ENCODE measurements at places on chromosomes 4 and X. TPM values are rescaled to one million over a fixed set of nuclear protein-coding genes. Genes with fewer than 3 reads are reported as not detected.
A peak's percentile ranks its signal among the peaks of the same experiment; 100 is the strongest.

DNA sequence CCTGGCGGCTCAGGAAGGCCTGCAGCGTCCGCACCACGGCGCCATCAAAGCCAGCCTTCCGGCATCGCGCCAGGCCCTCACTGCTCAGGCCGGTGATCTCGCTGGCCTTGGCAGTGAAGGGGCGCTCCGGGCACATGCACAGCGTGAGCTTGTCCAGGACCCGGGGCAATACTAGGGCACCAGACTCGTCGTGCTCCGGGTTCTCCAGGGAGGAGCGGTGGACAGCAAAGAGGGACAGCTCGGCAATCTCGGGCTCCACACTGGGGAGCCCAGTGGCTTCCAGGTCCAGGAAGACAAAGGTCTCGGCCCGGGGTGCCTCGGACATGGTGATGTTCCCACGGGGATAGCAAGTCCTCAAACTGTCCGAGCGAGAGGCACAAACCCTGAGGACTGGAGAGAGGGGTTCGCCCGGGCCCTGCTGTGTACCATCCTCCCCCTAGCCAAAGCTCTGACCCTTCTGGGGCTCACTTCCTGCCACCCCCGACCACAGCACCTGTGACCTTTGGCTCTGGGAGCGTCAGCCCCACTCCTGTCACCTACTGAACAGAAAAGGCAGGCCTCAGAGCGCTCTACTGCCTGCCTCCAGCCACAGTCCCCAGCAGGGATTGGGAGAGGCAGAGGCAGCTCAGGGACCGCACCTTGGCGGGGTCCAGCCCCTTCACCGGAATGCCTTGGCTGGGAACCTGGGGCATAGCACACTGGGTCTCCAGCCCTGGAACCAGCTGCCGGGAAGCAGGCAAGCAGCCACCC lies 575 bp downstream of the TREX2 start:
- no peak overlapping the region for H3K27ac ChIP-seq
- H3K36me3 ChIP-seq: no peaks in the 10 kb centered on the region
- no peaks in the 10 kb centered on the region for H3K27me3 ChIP-seq
- DNase-seq: no peak

DNA sequence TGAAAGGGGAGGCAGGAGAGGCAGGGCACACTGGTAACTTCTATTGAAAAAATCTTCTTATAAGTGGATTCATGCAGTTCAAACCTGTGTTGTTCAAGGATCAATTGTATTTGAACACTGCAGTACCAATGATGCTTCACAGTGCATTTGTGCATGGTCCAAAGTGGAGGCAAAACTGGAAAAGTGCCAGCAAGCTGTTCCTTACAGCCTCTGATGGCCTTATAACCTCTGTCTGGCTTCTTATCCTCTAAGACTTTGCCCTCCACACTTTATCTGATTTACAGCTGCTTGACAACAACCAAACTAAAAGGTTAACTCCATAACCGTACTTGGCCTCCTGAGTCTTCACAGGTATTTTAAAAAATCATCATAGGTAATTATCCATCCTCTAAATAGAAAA lies 40.4 kb downstream of the MAGEB17 start:
- H3K4me1 ChIP-seq: no peaks in the 10 kb centered on the region
- no peak overlapping the region for H3K27ac ChIP-seq
- DNase-seq: no peak
- no peaks in the 10 kb centered on the region for H3K36me3 ChIP-seq

Gene VBP1
- total RNA-seq: 172 TPM

Gene ADGRG2
- total RNA-seq: 0.11 TPM

Gene BBS7
- 18.8 TPM for total RNA-seq

DNA sequence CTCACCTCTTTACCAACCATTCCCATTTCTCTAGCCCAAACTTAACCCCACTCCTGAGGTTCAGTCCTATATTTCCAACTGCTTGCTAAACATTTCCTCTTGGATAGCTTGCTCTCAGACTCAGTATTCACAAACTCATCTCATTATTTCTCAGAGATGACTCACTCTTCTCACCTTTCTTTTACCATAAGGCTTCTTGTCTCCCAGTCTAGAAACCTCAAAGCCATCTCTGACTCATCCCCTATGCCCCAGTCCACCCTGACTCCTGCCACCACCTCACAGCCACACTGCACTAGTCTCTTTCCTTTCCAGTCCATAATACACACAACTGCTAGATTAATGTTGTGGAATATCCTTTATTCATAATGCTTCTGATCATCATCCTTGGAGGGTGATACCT lies 4.8 kb downstream of the FRMPD3 start:
- H3K27ac ChIP-seq: no peak overlapping the region
- H3K36me3 ChIP-seq: no peaks in the 10 kb centered on the region
- H3K27me3 ChIP-seq: peaks cover 9% of the 10 kb centered on the region
- no peaks in the 10 kb centered on the region for H3K4me1 ChIP-seq
- no peak overlapping the region for H3K4me3 ChIP-seq

- H3K27ac ChIP-seq: no peak overlapping the region
- no peak overlapping the region for H3K4me3 ChIP-seq
- no peak for DNase-seq
- H3K36me3 ChIP-seq: no peaks in the 10 kb centered on the region
- no peaks in the 10 kb centered on the region for H3K27me3 ChIP-seq
These were observed 1609.1 kb downstream of the C4orf33 start for GRCh38 chr4:130705023-130705422.

GRCh38 chr4:185098474-185098873 lies 44.6 kb upstream of the SLC25A4 start:
- H3K27me3 ChIP-seq: peaks cover 19% of the 10 kb centered on the region
- no peak overlapping the region for H3K4me3 ChIP-seq
- H3K36me3 ChIP-seq: no peaks in the 10 kb centered on the region
- H3K27ac ChIP-seq: no peak overlapping the region
- H3K4me1 ChIP-seq: no peaks in the 10 kb centered on the region

GRCh38 chrX:71910643-71910985 lies at the start of gene NHSL2:
TSS of gene NHSL2 (plus strand) at chrX:71910845.
- DNase-seq: no peak
- H3K36me3 ChIP-seq: no peaks in the 10 kb centered on the region
- peaks cover 10% of the 10 kb centered on the region for H3K27me3 ChIP-seq
- peak within 1 kb of the TSS; percentile 21 for H3K4me3 ChIP-seq

Gene ABLIM2
- total RNA-seq: not detected

Gene ZNF630
- 0.58 TPM for total RNA-seq

GRCh38 chr4:163833669-163834068 lies 339.2 kb downstream of the TMA16 start:
- DNase-seq: no peak
- no peaks in the 10 kb centered on the region for H3K36me3 ChIP-seq
- no peak overlapping the region for H3K27ac ChIP-seq

DNA sequence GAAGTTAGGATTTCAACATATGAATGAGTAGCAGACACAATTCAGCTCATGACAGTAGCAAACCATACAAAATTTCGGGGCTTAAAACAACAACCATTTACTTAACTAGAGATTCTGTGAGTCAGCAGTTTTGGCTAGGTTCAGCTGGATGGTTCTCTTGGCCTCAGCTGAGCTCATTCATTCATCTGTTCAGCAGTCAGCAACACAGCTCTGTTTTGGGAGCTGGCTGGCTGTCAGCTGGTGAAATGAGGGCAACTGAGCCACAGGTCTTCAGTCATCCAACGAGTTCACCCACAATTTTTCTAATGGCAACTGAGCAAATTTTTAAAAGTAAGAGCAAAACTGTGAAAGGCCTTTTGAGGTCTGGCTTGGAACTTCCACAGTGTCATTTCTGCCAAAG lies 2005.1 kb upstream of the AGA start:
- no peaks in the 10 kb centered on the region for H3K36me3 ChIP-seq
- H3K27me3 ChIP-seq: no peaks in the 10 kb centered on the region
- no peak overlapping the region for H3K27ac ChIP-seq
- no peak overlapping the region for H3K4me3 ChIP-seq
- DNase-seq: no peak

- H3K36me3 ChIP-seq: no peaks in the 10 kb centered on the region
- H3K4me1 ChIP-seq: no peaks in the 10 kb centered on the region
- no peak for DNase-seq
- H3K27ac ChIP-seq: no peak overlapping the region
These were observed 46.2 kb upstream of the IL9R start for GRCh38 chrX:155951237-155951789.

Gene REPS2
- total RNA-seq: 0.44 TPM

- peaks cover 8% of the 10 kb centered on the region for H3K4me1 ChIP-seq
- no peak overlapping the region for H3K27ac ChIP-seq
- no peaks in the 10 kb centered on the region for H3K27me3 ChIP-seq
- H3K4me3 ChIP-seq: no peak overlapping the region
These were observed 2.2 kb downstream of the LRPAP1 start for GRCh38 chr4:3530051-3530450.

DNA sequence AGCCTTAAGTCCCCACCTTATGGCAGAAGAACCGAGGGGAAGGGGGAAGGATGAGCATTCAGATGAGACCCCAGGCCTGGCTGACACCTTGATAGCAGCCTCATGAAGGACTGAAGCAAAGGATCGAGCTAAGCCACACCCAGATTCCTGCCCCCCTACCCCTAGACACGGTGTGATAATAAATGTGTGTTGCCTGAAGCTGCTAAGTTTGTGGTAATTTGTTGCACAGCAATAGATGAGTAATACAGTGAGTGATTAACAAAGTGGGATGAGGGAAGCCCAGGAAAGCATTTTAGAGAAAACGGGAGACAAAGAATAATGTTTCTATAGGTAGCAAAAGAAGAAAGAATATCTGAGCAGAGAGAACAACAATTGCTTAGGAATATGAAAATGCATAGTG lies 404.2 kb downstream of the MID1IP1 start:
- no peaks in the 10 kb centered on the region for H3K36me3 ChIP-seq
- H3K4me1 ChIP-seq: no peaks in the 10 kb centered on the region

DNA sequence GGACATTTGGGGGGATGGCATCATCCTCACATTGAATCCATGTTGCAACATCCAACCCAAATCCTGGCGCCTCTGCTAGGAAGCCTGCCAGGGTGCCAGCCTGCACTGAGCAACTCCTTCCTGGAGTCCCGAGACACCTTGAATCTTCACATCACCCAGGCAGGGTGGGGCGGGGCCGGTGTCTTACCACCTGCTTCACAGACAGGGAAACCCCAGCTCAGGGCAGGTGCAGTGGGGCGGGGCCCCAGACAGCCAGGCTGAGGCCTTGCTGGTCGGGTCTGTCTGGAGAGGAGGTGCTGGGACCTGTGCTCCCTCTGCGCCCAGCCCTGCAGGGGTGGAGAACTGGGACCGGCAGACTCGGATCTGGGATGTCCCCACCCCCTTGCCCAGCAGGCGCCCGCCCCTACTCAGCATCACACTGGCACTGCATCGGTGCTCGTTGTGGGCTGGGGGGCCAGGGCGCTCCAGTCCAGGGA lies 31.5 kb upstream of the HTRA3 start:
- DNase-seq: no peak
- H3K4me3 ChIP-seq: no peak overlapping the region
- no peaks in the 10 kb centered on the region for H3K27me3 ChIP-seq
- peaks cover 4% of the 10 kb centered on the region for H3K4me1 ChIP-seq
- no peak overlapping the region for H3K27ac ChIP-seq

Gene USP53
- 13.8 TPM for total RNA-seq

DNA sequence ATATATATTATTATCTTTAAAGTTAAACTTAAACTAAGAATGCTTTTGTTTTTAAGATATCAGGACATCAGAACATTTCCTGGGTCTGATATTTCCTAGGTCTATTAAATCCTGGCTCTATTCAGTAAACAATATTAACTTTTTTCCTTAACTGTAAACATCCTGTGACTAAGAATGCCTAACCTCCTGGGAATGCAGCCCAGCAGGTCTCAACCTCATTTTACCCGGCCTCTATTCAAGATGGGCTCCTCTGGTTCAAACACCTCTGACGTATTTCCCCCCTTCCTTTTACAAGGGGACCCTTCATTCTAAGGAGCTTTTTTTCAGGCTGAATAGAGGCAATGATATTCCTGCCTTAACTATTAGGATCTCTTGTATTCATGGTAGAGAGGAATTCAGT lies 35.8 kb upstream of the DYNLT3 start:
- H3K27me3 ChIP-seq: no peaks in the 10 kb centered on the region
- H3K4me1 ChIP-seq: peaks cover 27% of the 10 kb centered on the region
- DNase-seq: peak; percentile 42
- no peak overlapping the region for H3K4me3 ChIP-seq

DNA sequence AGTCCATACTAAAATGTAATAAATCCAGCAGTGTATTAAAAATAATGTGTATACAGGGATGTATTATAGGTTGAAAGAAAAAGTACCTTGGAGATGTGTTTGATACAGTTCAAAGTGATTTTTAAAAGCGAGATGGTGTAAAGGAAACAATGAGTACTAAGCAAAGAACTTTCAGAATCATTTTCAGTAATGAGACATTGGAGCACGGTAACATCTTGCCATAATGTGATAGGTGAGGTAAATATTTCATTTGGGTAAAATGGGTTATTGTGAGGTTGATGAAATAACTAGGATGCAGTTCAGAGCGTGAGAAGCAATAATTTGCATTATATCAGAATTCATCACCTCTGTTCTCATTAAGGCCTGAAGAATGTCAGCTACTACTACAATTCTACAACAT lies 25.9 kb downstream of the EIF2S3 start:
- no peak overlapping the region for H3K4me3 ChIP-seq
- DNase-seq: no peak
- no peak overlapping the region for H3K27ac ChIP-seq
- H3K36me3 ChIP-seq: peaks cover 7% of the 10 kb centered on the region

- no peak overlapping the region for H3K27ac ChIP-seq
- no peaks in the 10 kb centered on the region for H3K27me3 ChIP-seq
- DNase-seq: no peak
- no peaks in the 10 kb centered on the region for H3K4me1 ChIP-seq
- H3K36me3 ChIP-seq: no peaks in the 10 kb centered on the region
These were observed 189.1 kb downstream of the NDST4 start for GRCh38 chr4:114924311-114924710.
